Activated naive CD8-positive, alpha-beta T cell treated with anti-CD3 and anti-CD28 coated beads, Interleukin-2, amount 50 U/mL, for 24 hours (primary cell): ENCODE measurements at places on chromosomes 12 and 14.

GRCh38 chr12:44286336-44286735 lies 450.5 kb downstream of the TMEM117 start:
- no peak for DNase-seq

DNA sequence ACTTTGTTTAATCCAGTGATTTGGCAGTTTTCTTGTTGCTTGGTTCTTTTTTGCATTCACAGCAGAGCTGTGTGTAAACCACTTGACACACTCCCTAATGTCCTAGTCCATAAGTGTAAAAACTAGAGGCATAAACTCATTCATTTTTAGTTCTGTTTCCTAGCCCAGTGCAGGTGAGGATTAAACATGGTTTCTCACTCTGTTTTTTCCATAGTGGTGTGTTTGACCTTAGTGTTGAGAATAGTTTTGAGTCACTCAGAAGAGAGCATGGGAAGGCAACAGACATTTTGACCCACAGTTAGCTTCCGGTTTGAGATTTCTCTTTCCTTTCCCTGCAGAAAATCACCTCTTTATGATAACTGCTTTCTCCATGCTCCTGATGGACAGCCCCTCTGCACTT lies 24.2 kb upstream of the GALNT16 start:
- no peak for DNase-seq

DNA sequence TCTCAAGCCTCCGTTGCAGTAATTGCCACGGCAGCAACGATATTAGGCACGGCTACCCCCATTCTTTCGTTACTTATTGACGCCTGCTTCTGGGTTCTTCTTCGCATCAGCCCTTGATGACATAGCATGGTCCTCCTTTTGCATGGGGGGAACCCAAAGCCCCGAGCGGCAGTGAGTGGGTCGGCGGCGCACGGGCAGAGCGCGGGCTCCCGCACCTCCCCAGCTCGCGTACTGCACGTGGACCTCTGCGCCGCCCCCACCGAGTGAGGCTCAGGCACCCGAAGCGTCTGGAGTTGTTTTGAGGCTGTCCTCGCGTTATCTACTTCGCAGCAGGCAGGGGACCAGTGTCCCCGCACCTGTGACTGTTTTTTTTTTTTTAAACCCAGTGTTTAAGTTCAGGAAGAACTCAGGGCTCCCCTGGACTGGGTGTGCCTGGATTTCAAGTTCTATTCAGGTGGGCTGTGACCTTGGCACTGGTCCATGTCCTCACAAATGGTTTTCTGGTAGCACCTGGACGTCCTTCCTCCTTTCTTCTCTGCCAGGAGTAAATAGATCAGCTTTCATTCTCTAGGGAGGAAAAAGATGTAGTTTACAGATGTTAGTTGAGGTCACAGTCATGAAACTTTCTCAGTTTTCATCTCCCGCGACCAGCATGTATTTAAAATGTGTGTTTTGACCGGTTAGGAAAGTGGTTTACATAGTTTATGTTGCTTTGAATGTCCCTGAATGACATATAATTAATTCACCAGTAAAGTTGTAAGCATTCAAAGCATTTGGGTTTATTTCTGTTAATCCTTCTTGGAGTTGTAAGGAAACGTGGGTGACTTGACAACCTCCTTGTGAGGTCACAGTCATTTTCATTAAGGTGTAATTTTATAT lies 1.4 kb upstream of the FOXN4 start:
- peak; percentile 14 for DNase-seq

DNA sequence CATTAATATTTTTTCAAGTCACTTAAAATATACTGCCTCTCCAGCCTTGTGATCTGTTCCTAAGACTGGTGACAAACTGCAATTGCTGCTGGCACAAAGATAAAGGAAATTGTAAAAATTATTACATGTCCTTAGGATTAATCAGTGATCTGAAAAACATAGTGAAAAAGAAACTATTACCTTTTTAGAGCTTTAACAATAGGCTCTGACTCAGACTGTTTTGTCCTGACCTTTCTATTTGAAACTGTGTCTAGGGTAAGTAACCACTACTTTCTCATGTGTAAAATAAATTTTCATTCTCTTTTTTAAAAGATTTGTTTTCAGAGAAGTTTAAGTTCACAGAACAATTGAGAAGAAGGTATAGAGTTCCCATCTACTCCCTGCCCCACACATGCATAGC lies 80.4 kb upstream of the CLEC14A start:
- DNase-seq: no peak

DNA sequence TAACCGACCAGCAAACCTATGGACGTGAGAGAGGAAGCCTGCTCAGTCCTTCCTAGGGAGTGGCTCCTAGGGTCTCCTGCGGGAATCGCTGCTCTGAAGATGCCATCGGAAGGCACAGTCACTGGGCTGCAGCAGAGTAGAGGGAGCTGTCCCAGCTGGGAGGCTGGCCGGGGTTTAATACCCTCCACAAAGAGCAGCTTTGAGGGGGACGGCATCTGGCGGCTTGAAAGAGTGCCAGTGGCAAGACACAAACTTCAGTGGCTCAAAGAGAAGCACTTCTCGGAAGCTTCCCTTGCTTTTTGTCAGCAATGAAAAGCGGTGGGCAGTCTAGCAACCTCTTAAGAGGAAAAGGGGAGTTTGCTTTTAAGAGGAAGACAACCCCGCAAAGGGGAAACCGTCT lies 114.6 kb downstream of the TMEM132C start:
- DNase-seq: no peak

GRCh38 chr12:91194500-91194899 lies 11.9 kb upstream of the DCN start:
- no peak for DNase-seq
